ENCODE measurements at places on chromosomes 2 and 18. TPM values are rescaled to one million over a fixed set of nuclear protein-coding genes. Genes with fewer than 3 reads are reported as not detected.

REG3G gene
- not detected for total RNA-seq

SERPINB7 gene
- total RNA-seq, result 1.9 TPM

INHBB gene
- 17.6 TPM for total RNA-seq

CPO gene
- not detected for total RNA-seq

AAMP gene
- total RNA-seq, result 112 TPM

ZNF521 gene
- total RNA-seq, result not detected

XDH gene
- total RNA-seq, result 1.8 TPM
